ENCODE measurements at places on chromosomes 7 and 10. TPM values are rescaled to one million over a fixed set of nuclear protein-coding genes. Genes with fewer than 3 reads are reported as not detected.

TFPI2 gene
- 14.4 TPM for polyA plus RNA-seq

C10orf62 gene
- polyA plus RNA-seq = 0.29 TPM

TRIM4 gene
- 39.2 TPM for polyA plus RNA-seq

OPN4 gene
- not detected for polyA plus RNA-seq

REEP3 gene
- polyA plus RNA-seq = 26.2 TPM

CCL26 gene
- not detected for polyA plus RNA-seq

CLCN1 gene
- polyA plus RNA-seq = 0.17 TPM

TMEM236 gene
- polyA plus RNA-seq = 0.29 TPM

TLX1 gene
- 0.19 TPM for polyA plus RNA-seq

TMEM213 gene
- polyA plus RNA-seq = 44.0 TPM

TAS2R5 gene
- 1.4 TPM for polyA plus RNA-seq

SFTPA1 gene
- not detected for polyA plus RNA-seq

UBTD1 gene
- polyA plus RNA-seq = 13.6 TPM

HOXA9 gene
- 118 TPM for polyA plus RNA-seq

CUZD1 gene
- 2.0 TPM for polyA plus RNA-seq

ATP5F1C gene
- polyA plus RNA-seq = 380 TPM

NKX1-2 gene
- 0.03 TPM for polyA plus RNA-seq

FAM25C gene
- polyA plus RNA-seq = not detected

SFRP4 gene
- 2.2 TPM for polyA plus RNA-seq

PPP1R3A gene
- not detected for polyA plus RNA-seq

TRRAP gene
- polyA plus RNA-seq = 31.5 TPM

CDHR3 gene
- polyA plus RNA-seq = 4.3 TPM

AKR1C8 gene
- 0.31 TPM for polyA plus RNA-seq

PDK4 gene
- 13.5 TPM for polyA plus RNA-seq

SLC18A3 gene
- polyA plus RNA-seq = 0.06 TPM

NEUROD6 gene
- polyA plus RNA-seq = not detected

MYPN gene
- polyA plus RNA-seq = not detected

C10orf95 gene
- 0.44 TPM for polyA plus RNA-seq

ITGB8 gene
- polyA plus RNA-seq = 37.0 TPM

LBX1 gene
- not detected for polyA plus RNA-seq

GIMAP2 gene
- 10.1 TPM for polyA plus RNA-seq

IDI2 gene
- polyA plus RNA-seq = not detected

ANKRD7 gene
- polyA plus RNA-seq = 3.7 TPM

HDAC9 gene
- 9.3 TPM for polyA plus RNA-seq

GJC3 gene
- 0.76 TPM for polyA plus RNA-seq

ZNF117 gene
- 23.8 TPM for polyA plus RNA-seq

ICA1 gene
- polyA plus RNA-seq = 34.7 TPM

WNT8B gene
- 1.0 TPM for polyA plus RNA-seq

RAPGEF5 gene
- polyA plus RNA-seq = 35.0 TPM

CNPY1 gene
- not detected for polyA plus RNA-seq

COL17A1 gene
- polyA plus RNA-seq = 0.37 TPM

OR2A42 gene
- 0.43 TPM for polyA plus RNA-seq

HOXA1 gene
- 2.6 TPM for polyA plus RNA-seq

SAMD8 gene
- polyA plus RNA-seq = 13.8 TPM

GNAT3 gene
- polyA plus RNA-seq = not detected

CRPPA gene
- 4.8 TPM for polyA plus RNA-seq

ZPBP gene
- 0.43 TPM for polyA plus RNA-seq

UPK3B gene
- polyA plus RNA-seq = 4.2 TPM

CPA2 gene
- polyA plus RNA-seq = 0.44 TPM

PON1 gene
- 0.79 TPM for polyA plus RNA-seq

SLC26A3 gene
- polyA plus RNA-seq = 0.32 TPM

ST8SIA6 gene
- polyA plus RNA-seq = 1.3 TPM

MMP21 gene
- 0.27 TPM for polyA plus RNA-seq

PAPOLB gene
- 0.13 TPM for polyA plus RNA-seq

VPS37D gene
- polyA plus RNA-seq = 12.0 TPM

Data from left renal cortex interstitium (tissue), 4 donors.